ENCODE measurements at places on chromosomes 7 and 10.
A peak's percentile ranks its signal among the peaks of the same experiment; 100 is the strongest.

GRCh38 chr10:95518455-95519452 is 42.4 kb downstream of the SORBS1 start:
- DNase-seq: no peak

GRCh38 chr7:7967886-7968543 is 581 bp upstream of the GLCCI1 start:
- DNase-seq: no peak

GRCh38 chr7:130831817-130832481 is 97.9 kb upstream of the KLF14 start:
- peak; percentile 58 for DNase-seq

- DNase-seq: no peak
These were observed 63.8 kb upstream of the RET start for GRCh38 chr10:43013065-43013464.

GRCh38 chr10:60714233-60714632 is 64.0 kb upstream of the CDK1 start:
- no peak for DNase-seq

GRCh38 chr10:32454148-32454547 is 8.2 kb downstream of the CCDC7 start:
- DNase-seq: no peak

GRCh38 chr10:47424231-47424630 is 40.1 kb upstream of the ZNF488 start:
- no peak for DNase-seq

GRCh38 chr10:61901829-61902444 is 438 bp downstream of the ARID5B start:
- no peak for DNase-seq

- DNase-seq: no peak
These were observed 27.2 kb downstream of the LSM5 start for GRCh38 chr7:32462977-32463376.

DNA sequence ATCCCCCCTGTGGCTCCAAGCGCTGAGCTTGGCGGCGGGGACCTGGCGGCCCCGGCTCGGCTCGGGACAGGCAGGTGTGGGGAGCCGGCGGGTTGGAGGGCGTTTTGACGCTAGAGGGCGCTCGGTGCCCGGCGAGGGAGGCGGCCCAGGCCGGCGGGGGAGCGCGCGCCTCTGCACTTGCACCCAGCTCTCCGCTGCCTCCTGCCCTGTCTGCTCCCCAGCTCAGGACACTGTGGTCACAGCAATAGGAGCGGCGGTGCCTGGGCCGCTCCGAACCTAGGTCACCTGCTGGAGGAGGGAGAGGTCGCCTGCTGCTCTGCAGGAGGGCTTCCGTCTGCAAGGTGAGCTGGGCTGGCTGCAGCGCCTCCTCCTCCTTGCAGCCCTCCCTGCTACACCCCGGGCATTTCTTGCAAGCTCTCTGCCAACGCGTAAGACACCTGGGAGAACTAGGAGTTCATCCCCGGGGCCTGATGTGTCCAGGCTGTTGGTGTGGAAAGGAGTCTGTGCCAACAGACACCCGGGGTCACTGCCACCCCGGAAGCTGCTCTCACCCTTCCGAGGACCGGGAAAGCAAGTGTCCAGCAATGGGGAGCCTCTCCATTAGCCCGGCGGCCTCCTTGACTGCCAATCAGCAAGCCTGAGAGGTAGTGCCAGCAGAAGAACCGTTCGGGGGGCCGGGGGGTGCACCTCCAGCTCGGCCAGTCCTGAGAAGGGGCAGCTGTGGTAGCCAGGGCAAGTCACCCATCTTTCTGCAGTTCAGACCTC is 620.4 kb downstream of the GALNT17 start:
- peak; percentile 72 for DNase-seq

GRCh38 chr7:82534684-82535083 is 91.1 kb upstream of the CACNA2D1 start:
- DNase-seq: no peak

- no peak for DNase-seq
These were observed 137.6 kb downstream of the C10orf105 start for GRCh38 chr10:71582019-71582418.

- no peak for DNase-seq
These were observed 25.4 kb downstream of the PPP2R2D start for GRCh38 chr10:131926253-131926652.

- peak; percentile 83 for DNase-seq
These were observed 15.6 kb upstream of the PPIF start for GRCh38 chr10:79331709-79332108.

GRCh38 chr10:70503776-70504175 is 25.2 kb downstream of the PALD1 start:
- no peak for DNase-seq

- DNase-seq: no peak
These were observed 143.8 kb downstream of the HGF start for GRCh38 chr7:81626008-81626407.
